Activated T-helper 1 cell treated with anti-CD3 and anti-CD28 coated beads, Interleukin-12 subunit alpha, Interleukin-12 subunit beta, Interleukin-2, Interleukin-4 antibody, amounts not matched to agents 30 ng/mL and 10 ng/mL and 1 ng/mL, durations not matched to agents 14 hours and 24 hours and 36 hours (primary cell): ENCODE measurements at places on chromosomes 3 and 15.

GRCh38 chr3:127159543-127159942, 33.4 kb upstream of the PRR23E start:
- DNase-seq, result no peak

DNA sequence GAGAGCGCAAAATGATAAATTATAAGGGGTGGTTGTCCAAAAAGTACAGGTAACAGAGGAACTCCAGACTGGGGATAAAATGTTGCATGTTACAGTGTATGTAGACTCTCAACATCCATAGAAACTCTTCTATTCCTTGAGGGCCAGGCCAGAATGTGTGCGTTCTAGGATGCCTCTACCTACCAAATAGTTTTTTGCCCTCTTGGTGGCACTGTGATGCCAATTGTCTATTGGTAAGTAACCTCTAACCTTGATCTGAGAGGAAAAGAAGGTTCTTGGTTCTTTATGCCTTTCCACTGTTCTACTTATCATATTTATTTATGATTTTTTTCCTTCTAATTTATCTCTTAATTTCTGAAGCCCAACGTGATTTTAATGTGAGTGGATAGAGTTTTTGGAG, 424.6 kb downstream of the GRM7 start:
- DNase-seq, result no peak

DNA sequence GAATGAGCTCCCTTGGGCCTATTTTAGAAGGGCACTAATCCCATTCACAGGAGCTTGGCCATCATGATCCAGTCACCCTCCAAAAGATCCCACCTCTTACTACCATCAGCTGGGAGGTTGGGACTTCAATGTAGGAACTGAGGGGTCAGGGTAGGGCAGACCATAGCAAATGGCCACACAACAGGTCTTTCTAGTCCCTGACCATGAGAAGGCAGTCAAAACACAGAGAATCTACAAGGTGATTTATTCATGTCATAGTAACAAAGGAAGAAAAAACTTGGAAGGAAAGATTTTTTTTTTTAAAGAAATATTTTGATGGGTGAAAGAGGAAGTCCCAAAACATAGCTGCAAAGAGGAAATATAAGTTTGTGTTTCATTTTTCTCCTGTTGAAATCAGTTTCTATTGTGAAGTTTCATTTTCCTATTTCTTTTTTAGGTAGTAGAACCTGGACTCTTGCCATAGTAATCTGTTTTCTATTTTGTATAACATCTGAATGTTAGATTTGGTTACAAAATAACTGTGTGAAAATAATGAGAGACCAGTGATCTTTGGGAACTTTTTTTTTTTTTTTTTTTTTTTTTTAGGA, 23.5 kb upstream of the TNFSF10 start:
- DNase-seq, result no peak

DNA sequence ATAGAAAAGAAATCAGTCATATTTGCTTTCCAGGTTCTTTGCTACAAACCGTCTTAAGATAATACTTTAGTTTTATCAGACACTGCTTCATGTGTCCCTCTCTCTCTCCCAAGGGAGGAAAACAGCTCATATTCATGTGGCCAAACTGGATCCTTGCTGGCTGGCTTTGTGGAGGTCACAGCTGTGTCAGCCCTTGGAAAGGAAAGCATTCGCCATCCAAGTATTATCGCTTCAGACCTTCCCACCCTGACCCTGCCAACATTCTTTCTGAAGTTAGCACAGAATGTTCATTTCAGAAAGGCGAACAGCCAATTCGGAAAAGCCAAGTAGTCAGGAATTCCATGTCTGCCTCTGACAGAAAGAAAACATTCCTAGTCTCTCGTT, 213.6 kb downstream of the FEZF2 start:
- no peak for DNase-seq

GRCh38 chr3:186255703-186256331, 106.2 kb downstream of the DGKG start:
- DNase-seq, result no peak

DNA sequence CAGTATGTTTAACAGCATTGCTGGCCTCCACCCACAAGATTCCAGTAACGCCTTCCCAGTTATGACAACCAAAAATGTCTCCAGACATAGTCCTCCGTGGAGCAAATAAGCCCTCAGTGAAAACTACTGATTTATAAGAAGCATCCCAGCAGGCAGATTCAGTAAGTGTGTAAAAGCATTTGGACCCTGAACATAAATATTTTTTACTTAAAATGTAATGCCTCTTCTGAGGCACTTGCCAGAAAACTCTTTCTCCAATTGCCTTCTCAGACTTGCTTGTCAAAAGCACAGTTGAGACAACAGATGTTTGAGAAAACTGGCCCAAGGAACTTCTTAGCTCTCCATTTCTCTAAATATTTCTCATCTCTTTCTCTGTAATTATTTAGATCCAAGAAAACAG, 31.8 kb upstream of the DCLK3 start:
- DNase-seq, result no peak

DNA sequence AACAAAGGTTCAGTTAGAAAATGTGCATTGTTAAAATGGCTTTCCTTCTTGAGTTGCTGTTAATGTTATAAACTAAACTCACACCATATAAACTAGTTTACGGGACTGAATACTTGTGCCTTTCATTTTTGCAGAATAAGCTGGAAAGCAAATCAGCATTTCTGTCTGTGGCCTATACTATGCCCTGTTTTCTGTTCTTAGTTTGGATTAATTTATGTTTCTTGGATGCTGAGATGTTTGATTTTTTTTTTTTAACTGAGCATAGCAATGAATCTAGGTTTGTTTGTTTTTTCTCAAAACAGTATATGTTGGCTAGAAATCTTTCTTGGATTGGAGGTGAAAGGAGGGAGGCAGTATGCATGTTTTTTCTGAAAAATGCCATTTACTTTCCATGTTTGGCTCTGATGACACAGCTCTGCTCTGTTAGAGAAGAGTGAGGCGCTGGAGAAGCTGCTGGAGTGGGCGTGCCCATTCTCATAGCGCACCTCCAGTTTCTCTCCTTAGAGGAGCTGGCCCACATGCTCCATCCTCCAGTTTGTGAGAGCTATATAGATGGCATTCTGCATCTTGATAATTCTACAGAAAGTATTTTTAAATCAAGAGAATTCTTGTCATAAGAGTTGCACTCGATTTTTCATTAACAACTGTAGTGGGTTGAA, 423.6 kb upstream of the TPM1 start:
- DNase-seq, result no peak

DNA sequence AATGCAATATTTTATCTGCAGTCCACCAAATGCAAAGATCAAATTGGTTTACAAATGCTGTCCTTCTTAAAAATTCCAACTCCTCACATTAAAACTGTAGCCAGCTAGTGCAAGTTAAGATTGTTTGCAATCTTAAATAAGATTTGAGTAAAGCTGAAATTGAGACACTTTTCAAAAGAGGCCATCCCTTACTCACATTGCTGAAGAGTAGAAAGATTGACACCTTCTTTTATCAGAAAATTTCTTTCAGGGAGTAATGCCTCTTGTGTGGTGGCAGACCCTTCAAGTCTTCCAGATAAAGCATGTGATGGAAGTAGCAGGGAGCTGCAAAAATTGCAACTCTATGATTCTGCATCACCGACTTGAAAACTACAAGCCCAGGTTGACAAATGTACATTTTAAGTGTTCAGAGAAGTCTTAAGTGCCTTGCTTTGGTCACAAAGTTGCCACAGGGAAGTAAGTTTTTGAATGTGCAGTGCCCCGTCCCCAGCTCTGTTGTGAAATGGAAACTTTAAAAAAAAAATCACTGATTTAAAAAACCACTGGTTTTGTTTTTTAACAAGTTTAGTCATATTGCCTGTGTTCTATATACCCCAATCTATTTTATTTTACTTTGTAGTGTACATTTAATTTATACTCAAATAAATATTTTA, 12.6 kb downstream of the CD86 start:
- no peak for DNase-seq

- DNase-seq, result no peak
Measured at GRCh38 chr3:78726545-78726944, 1041.3 kb downstream of the ROBO1 start.

- no peak for DNase-seq
Measured at GRCh38 chr3:139199421-139200010, 144.3 kb upstream of the MRPS22 start.

DNA sequence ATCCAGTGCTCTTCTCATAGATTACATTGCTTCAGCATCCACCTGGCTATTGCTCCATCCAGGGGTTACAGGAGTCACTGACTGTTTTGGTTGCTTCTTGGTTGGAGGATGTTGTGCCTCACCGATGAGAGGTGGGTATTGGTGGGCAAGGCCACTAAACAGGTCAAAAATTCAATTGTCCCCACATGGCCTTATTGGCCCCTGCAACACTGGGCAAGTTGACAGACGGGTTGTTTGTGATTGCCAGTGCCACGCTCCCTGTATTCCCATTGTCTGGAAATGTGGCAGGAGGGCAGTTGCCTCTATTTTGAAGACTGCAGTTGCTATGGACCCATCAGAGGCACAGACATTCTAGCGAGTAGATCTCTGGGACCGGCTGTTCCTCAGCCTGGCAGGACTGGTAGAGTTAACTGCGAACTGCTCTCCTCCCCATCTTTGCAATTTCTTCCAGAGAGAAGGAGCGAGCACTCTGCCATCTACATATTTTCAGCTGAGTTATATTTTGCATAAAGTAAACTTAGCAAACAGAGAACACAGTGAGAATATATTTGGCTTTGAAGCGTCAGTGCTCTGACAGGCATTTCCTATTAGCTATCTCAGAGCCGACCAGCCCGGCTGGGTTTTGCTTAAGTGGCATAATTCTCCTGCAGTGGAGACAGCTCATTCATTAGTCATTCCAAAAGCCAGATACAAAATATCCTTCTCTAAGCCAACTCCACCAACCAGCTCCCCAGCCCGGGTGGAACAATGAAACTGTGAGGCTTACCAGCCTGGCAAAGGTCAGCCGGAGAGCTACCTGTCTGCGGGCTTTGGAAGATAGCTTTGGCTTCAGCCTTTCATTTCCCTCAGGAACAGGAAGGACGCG, 26.0 kb upstream of the MAGEF1 start:
- DNase-seq, result no peak

GRCh38 chr15:69955240-69955894, 142.3 kb downstream of the TLE3 start:
- no peak for DNase-seq

- DNase-seq, result no peak
Measured at GRCh38 chr3:44132061-44132460, 109.6 kb upstream of the TOPAZ1 start.

GRCh38 chr15:53618461-53618860, 141.0 kb downstream of the WDR72 start:
- no peak for DNase-seq

- no peak for DNase-seq
Measured at GRCh38 chr3:197580253-197580691, 24.5 kb upstream of the BDH1 start.

DNA sequence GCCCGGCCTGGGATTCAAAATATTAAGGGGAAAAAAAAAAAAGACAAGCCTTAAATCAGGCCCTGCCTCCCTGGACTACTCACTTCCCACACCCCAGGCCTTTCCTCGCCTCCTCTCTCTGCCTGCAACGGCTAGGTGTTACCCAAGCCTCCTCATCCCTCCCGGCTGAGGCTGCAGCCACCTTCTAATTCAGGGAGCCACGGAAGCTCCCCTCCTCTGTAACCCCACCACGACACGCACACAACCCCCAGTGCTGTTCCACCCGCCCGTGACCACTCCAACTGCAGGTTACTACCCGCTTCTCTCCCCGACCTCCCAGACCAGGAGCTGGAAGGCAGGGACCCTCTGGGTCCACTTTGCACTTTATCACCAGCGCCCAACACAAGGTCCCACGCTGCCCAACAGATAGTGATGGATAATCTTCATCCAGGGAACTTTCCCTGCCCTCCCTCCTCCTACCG, 936 bp downstream of the KIF7 start:
- no peak for DNase-seq

DNA sequence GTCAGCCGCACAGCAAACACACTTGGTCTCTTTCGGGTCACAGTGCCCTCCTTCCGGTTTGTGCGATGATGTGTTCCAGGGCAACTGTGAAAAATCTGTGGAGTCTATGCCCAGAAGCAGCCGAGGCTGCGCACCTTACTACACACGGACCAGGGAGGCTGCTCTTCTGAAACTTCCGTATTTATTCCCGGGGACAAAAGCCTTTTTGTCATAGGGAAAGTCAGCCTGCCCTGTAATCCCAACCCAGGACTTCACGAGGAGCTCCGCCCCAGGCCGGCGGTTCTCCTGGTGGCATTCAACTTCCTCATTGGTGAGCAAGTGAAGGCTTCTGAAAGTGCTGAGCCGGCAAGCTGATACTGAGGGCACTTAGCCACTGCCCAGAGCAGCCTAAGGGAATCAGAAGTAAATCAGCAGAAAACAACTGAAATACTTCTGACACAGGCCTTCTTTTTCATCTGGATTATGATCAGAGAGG, 126.5 kb downstream of the FMN1 start:
- no peak for DNase-seq

DNA sequence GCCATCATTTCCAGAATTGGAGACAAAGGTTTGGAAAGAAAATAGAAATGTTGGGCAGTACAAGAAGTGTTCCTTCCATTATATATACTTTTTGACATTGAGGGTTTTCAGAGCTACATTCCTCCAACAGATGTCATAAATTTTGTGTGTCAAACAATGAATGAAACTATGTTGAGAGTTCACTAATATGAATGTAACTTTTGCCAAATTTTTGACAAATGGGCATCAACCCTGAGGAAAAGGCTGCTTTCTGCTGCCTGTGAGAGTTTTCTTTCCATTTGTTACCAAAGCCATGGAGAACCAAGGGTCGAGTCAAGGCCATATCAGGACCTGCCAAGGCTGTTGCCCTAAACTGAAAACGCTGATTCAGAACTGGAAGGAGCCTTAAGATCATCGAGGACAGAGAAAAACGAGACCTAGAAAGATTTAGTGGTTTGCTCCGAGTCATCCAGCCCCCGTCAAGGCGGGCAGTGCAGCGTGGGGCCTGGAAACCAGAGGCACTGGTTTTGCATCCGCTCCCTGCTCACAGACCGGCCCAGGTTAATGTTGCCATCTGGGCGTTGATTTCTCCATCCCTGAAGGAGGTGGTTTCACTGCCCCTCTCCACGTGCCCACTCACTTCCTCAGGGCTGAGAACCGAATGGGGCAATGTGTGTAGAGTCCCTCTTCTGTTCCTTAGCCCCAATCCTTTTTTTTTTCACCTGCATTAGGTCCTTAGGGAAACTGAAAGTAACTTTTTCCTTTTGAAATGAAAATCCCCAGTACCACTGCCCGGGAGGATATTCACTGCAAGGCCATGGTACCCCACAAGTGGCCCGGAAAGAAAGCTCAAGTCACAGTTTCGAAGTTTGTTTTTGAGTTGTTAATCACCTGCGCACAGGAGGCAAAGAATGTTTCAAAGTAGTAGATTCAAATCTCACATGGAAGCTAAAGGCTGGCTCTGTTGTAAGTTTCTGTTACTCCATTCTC, 32.8 kb downstream of the TPM1 start:
- DNase-seq, result no peak

- DNase-seq, result no peak
Measured at GRCh38 chr3:186361246-186361761, 730 bp downstream of the DGKG start.
